ENCODE measurements at places on chromosomes 2 and 18.

DNA sequence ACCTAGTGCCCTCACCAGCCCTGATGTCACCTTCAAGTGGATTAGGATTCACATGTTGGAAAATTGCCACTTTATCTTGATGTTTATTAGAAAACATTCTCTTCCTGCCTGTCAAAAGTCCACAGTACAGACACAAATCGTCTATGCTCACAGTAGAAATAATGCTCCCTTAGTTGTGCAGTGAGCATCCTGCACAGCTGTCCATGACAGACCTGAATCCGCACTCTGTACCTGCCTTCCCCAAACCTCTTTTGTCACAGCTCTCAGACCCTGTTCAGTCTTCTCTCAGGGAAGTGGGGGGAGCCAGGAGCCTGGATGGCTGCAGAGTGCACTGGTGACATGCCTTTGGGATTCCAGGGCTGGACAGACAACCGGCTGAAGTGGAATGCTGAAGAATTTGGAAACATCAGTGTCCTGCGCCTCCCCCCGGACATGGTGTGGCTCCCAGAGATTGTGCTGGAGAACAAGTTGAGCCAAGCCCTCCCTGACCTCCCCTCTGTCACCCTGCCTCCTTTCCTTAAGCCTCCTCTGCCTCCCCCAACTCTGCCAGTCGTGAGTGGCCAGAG lies 2.0 kb downstream of the CHRND start:
- DNase-seq: no peak

GRCh38 chr18:56139372-56139771 lies 499.0 kb downstream of the TXNL1 start:
- no peak for DNase-seq

DNA sequence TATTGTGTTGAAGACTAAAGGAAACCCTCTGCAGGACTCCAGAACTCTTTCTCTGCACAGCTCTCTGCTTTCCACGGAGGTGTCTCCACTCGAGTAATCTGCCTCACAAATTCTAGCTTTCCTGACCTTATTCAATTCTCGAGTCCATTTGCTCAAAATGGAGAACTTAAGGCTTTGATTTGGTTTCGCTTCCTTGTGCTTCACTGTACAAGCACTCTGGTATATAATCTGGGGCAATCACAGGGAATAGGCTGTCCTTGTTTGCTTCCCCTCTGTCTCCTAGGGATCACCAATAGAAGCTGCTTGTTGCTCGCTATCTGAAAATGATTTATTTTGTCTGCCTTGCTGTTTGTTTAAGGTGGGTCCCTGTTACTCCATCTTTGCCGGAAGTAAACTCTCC lies 129.1 kb upstream of the DOCK10 start:
- DNase-seq: no peak

DNA sequence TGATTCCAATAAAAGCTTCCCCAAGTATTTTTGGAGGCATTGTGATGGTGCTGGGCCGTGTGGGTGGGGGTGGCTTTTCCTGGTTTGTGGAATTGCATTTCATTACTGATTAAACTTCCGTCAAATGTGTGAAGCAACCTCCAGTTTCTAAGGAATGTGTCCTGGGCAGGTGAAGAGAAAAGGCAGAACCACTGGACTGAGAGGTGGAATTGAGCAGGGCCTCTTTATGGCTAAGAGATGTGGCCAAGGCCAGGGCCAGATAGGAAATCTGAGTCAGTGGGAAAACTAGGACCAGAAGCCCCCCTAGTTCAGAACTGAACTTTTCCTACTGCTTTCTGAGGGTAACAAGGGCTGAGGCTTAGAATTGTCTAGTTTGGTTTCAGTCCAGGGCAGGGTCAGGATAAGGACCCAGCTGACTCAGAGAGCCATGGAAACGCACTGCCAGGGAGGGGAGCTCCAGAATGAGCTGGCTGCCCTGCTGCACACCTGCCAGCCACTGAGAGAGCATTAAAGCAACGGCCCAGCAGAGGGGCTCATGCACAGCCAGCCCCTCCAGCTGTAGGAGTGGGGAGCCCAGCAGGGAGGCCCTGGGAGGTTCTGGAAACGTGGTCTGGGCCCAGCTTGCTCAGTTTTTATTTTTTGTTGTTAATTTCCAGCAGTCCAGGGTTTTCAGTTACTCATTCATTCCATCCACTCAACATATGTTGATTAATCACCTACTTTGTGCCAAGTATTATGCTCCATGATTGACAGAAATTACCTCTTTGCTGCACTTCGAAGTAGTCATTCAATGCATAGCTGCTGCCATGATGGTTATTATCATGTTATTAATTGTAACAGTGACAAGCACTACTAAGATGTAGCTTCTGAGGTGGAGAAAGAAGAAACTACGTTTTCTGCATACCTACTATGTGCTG lies 156.1 kb downstream of the MSH2 start:
- no peak for DNase-seq

GRCh38 chr2:66574701-66575624 lies 140.0 kb downstream of the MEIS1 start:
- DNase-seq: peak; percentile 9

- DNase-seq: no peak
Measured at GRCh38 chr2:129605646-129606045, 373.8 kb upstream of the RAB6C start.

DNA sequence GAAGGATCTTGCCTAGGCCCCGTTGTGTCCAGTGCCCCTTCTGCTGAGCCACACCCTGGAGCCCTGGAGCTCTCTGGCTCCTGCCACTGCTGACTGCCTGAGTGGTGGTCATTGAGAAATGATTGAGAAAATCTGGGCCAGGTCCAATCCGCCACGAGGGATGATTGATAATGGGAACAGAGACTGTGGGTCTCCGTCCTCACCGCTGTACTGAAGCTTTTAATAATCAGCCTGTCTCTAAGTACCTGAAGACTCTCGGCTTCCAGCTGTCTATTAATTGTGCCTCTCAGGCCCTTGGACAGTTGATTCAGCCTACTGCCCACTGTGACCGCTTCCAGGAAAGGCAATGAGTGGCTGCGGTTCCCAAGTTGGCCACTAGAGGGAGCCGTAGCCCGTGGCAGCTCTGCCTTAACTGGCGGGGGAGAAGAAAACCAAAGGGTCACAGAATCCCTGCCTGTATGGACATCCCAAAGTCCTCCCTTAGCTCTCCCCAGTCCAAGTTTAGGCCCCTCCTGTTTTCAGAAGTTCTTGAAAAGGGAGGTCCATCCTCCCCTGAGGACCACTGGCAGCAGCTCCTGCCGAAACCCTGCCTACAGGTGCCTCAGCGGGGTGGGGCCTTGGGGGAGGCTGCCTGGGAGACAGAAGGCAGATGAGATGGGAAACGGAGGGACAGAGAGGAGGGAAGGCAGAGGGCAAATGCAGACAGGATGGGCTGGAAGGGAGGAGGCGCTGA lies 213.6 kb downstream of the TNS1 start:
- peak; percentile 67 for DNase-seq

DNA sequence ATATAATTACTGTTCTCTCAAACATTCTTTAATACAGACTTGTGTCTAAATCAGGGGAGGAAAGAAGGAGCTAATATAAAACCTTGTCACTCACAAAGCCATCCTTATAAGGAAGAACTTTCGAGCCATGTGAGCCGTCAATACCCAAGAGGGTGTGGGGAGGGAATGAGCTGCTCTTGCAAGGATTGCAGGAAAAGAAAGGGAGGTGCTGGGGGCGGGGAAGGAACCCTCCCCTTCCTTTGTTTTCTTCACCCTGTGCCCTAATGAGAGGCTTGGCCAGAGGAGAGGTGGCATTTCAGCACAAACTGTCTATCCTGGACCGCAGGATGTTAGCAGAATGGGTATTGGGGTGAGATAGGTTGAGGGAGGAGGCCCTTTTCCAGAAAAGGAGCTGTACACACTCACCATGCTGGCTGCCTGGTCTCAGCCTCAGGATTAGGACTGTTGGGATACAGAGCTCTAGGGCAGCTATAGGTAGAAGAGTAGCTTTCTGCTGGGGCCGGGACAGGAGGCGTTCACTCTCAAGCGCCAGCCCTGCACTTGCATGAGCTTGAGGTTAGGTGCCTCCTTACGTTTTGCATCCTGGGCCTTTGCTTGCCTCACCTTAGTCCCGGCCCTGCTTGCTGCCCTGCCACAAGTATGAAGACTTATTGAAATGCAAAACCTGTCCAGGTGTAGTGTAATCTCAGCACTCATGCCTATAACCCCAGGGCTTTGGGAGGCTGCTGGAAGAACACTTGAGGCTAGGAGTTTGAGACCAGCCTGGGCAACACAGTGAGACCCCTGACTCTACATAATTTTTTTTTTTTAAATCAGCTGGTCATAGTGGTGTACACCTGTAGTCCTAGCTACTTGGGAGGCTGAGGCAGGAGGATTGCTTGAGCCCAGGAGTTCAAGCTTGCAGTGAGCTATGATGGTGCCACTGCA lies 190.5 kb downstream of the LOXHD1 start:
- no peak for DNase-seq

GRCh38 chr2:71148506-71149063 lies 18.2 kb downstream of the MPHOSPH10 start:
- no peak for DNase-seq

- no peak for DNase-seq
Measured at GRCh38 chr18:6751222-6751621, 21.7 kb downstream of the ARHGAP28 start.

- DNase-seq: no peak
Measured at GRCh38 chr2:220916931-220917330, 655.2 kb downstream of the EPHA4 start.

GRCh38 chr18:72826736-72827135 lies 41.1 kb downstream of the NETO1 start:
- DNase-seq: no peak

GRCh38 chr18:8947566-8947965 lies 154.9 kb upstream of the NDUFV2 start:
- DNase-seq: no peak

GRCh38 chr18:77069931-77070330 lies 62.7 kb downstream of the MBP start:
- DNase-seq: no peak

DNA sequence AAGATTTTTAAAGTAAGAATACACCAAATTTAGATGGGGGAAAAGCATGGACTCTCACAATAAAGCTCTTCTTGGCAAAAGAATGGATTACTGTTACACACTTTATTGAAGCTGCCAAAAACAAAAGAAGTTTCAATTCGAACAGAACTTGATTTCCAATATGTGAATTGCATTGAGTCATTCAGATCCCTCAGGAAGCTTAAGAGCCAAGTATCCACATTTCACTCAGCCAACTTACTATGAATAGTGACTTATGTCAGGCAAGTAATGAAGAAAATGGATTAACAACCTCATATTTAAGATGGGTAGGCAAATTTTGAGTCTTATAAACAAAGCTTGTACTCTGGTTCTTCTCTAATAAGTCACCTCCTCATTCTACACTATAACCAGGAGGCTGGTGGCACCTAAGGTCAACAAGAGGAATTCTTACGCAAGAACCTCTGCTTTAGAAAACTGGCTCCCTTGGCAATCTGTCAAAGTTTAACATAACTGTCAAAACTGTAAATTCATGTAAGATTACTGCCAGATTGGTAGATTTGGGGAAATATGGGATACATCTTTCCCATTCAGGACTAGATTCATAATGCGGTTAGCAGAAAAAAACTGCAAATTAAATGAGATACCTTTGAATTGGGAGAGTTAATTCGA lies 6.0 kb downstream of the HADHA start:
- peak; percentile 62 for DNase-seq

DNA sequence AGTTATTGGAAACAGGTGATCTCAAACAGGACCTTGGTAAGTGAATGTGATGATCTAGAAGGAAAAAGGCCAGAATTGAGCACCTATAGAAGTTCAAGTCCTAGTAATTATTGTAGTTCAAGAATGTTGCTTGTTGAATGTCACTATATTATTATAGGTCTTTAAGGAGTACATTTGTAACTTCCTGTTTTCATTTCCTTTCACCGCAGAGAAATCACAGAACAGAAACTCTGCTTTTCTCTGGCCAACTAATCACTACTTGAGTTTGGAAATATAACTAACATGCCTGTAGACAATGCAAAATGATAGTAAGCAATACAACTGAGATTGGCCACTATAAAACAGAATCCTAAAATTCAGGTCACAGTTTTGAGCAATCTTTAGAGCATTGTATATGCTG lies 61.8 kb upstream of the EFEMP1 start:
- no peak for DNase-seq

GRCh38 chr2:210199186-210199765 lies 26.0 kb downstream of the ACADL start:
- DNase-seq: peak; percentile 64

GRCh38 chr18:23307567-23308295 lies 145.4 kb upstream of the RIOK3 start:
- DNase-seq: no peak

- no peak for DNase-seq
Measured at GRCh38 chr2:39419282-39420223, 17.5 kb downstream of the MAP4K3 start.

DNA sequence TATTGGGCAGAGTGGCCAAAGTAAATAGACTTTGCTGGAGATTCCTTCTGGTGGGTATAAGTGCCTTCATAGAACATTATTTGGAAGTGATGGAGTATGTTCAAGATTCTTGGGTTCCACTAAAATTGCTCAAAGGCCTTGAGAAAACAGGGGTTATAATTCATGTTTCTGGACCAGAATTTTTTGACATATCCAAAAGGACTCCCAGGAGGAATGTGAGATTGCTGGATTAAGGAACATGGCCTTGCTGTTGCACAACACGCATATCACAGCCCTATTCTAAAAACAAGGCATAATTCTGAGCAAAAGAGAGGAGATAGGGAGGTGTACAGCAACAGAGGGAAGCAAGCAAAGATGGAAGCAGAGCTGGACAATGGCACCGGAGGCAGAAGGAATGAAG lies 111.7 kb upstream of the TNP1 start:
- no peak for DNase-seq

DNA sequence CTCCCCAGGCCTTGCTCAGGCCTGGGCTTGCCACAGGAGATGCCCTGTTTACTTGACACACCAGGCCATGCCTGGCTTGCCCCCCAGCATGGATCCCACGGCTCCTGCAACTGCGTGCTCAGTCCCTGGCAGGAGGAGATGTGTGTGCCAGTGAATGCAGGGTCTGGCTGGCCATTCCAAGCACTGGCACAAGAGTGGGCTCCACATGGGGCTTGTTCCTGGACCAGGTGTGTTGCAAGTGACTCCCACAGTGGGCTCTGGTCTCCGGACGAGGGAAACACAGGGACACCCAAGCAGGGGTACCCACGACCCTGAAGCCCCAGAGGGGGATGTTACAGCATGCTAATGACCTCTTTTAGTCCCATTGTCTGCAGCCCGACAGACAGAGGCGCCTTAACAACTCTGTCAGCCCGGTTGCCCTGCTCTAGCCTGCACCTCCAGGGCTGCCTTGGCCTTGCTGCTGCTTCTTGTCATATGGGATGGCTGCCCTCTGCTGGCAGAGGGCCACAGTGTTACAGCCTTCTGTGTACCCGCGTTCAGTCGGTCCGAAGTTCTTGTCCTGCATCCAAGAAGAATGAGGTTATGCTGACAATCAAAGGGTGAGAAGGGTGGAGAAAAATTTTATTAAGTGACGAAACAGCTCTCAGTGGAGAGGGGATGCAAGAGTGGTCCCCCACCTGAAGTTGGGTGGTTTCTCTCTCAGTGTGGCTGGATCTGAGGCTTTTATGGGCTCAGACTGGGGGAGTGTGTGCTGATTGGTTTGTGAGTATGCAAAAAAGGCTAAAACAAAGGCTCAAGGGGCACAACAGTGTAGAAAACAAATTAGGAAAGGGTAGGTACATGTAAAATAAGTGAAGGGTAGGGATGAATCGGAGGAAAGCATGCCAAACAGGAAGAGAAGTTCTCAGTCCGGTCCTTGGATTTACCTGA lies 180.4 kb downstream of the MBD5 start:
- DNase-seq: peak; percentile 84

GRCh38 chr2:174892546-174892945 lies 112.6 kb downstream of the CHN1 start:
- no peak for DNase-seq

- no peak for DNase-seq
Measured at GRCh38 chr2:98463551-98463971, 18.9 kb downstream of the INPP4A start.

- DNase-seq: no peak
Measured at GRCh38 chr2:198339116-198339515, 534.7 kb downstream of the PLCL1 start.
